ENCODE measurements at places on chromosomes 12 and 14.

- DNase-seq = no peak
Observed at GRCh38 chr12:11686120-11686519, 36.6 kb downstream of the ETV6 start.

- no peak for DNase-seq
Observed at GRCh38 chr12:67964456-67964855, 24.8 kb upstream of the IFNG-AS1 start.

- DNase-seq = no peak
Observed at GRCh38 chr12:84974155-84974815, 61.7 kb upstream of the SLC6A15 start.

DNA sequence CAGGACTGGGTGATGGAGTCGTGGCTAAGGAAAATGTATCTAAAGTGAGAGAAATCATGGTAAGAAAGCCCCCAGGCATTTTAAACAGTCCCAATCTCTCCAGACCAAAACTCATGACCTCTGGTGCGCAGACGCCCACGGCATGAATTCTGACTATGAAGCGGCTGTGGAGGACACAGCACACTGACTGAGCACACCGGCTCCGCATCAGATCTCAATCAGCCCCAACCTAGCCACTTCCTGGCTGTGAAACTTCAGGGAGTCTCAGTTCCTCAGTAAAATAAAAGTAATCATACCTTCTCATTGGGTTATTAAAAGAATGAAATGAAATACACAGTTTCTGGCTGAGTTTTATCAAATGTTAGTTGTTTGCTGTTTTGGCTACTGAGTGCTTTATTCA is 38.7 kb downstream of the SETD3 start:
- no peak for DNase-seq

DNA sequence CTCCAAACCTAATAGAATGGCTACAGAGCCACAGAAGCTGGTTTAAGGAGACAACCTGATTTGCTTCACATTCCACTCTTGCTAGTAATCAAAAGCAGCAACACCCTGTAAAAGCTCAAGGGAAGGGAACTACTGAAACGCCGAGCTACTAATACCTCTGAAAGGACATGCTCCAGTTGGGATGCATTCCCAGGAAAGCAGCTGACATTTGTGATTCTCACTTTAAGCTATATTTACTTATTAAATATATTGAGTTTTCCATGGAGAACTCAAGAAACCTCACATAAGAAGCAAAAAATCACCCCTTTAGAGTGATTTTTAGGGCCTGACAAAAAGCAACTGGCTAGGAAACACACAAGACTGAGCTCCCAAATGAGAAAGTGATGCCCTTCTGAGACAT is 1073.0 kb upstream of the FLRT2 start:
- DNase-seq = no peak

DNA sequence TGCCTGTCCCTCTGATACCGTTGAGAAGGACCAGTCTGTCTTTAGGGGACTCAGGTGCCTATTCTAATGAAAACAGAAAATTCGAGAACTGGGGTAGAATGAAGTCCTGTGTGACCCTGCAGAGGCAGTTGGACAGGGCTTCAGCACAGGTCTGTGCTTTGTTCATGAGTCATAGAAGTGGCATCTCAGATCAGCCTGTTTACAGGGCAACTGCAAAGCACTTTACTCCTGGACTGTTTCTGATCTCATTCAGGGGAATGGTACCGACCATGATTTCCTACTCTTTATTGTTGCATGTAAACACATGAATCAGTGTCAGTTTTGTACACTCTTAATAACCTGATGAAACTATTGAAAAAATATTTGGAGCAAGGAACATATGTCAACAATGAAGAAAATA is 1517.0 kb downstream of the AACS start:
- DNase-seq = no peak

- DNase-seq = no peak
Observed at GRCh38 chr12:58918469-58918844, 1.8 kb downstream of the LRIG3 start.

- DNase-seq = no peak
Observed at GRCh38 chr12:114657597-114657920, 26.4 kb downstream of the TBX3 start.

DNA sequence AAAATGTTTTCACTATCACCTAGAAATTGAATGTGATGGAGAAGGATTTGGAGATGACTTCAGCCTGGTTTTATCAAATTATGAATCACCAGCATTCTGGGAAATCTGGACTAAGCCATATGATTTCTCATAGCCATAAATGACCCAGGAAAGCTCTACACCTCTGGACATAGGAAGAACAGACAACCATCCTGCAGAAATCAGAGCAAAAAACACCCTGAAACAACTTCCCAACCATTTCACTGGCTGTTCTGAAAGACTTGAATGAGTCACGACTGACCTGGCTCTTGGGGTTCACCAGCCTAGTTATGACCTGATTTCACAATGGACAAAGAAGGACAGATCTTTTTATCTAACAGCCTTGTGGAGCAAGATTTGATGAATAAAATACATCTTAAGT is 123.8 kb downstream of the KCNH5 start:
- no peak for DNase-seq

- no peak for DNase-seq
Observed at GRCh38 chr12:53975064-53975471, 314 bp upstream of the HOTAIR start.

DNA sequence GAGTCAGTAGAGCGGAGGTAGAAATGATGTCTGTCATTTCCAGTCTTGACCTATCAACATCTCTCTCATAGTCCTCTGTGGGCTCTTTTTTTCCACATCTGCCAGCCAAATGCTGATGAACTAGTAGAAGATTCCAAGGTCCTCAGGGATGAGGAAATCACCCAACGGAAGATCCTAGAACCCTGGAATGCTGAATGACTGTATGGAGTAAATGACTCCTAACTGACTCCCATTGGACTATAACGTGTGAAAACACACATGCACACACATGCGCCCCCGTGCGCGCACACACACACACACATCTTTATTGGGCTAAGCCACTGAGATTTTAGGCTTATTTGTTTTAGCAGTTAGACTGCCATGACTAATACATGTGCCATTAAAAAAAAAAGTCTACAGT is 159.2 kb downstream of the MYRFL start:
- no peak for DNase-seq

DNA sequence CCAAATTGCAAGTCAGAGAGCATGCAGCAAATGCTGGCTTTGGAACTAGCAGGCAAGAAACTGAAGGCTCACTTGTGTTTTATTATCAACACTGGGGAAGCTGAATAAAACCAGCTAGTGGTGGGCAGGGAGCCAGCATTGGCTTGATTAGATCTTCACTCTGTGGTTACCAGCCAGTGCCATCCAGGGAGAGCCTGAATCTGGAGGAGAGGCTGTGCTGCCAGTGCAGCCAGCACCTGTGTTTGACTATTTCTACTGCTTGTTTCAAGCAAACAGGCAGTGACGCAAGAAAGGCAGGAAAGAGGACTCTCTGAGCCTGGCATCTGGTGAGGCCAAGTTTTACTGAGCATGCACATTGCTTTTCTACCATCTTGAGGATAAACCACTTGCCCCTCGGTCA is 247.0 kb downstream of the PHLDA1 start:
- no peak for DNase-seq

- DNase-seq = no peak
Observed at GRCh38 chr12:97075934-97076630, 169.0 kb downstream of the NEDD1 start.

GRCh38 chr12:33546004-33546403 is 106.4 kb upstream of the SYT10 start:
- no peak for DNase-seq

- DNase-seq = no peak
Observed at GRCh38 chr12:11578461-11578993, 70.9 kb upstream of the ETV6 start.

- DNase-seq = no peak
Observed at GRCh38 chr12:26088998-26089397, 35.8 kb downstream of the BHLHE41 start.

- no peak for DNase-seq
Observed at GRCh38 chr12:98446682-98447081, 68.7 kb upstream of the TMPO start.

DNA sequence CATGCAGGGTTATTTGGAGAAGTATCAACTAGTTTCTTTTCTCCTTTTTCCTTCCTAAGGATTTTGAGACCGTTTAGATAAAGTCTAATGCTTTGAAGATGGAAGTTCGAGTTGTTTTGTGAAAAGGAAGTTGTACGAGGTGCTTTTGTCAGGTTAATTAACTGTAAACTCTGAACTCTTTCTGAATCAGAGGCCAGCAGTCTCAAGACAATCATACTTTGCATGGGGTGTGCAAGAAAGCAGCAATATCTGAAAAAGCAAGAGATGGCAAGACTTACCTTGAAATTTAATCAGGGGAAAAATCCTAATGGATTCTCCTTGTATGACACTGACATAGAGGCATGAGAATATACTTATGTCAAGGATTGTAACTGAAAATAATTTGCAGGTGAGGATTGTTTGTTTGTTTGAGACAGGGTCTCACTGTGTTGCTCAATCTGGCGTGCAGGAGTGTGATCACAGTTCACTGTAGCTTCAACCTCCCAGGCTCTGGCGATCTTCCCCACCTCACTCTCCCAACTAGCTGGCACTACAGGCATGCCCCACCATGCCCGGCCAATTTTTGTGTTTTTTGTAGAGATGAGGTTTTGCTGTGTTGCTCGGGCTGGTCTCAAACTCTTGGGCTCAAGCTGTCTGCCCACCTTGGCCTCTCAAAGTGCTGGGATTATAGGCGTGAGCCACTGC is 170.2 kb upstream of the HMGA2 start:
- no peak for DNase-seq

DNA sequence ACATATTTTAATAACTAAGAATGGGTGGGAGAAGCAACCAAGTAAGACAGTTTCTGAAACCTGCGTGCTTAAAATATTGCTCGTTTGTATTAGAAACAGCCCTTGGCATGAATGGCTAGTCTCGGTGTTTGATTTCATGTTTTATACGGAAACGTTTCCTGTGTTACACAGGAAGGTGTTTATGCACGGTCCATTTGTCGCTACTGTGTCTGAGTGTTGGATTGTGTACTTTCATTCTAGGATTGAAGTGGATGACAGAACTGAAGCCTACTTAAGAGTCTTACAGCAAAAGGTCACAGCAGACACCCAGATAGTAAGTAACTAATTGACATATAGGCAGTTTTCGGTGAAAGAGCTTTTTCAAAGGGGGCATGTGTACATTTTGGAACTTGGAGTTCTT is 19.6 kb downstream of the PIWIL1 start:
- no peak for DNase-seq

GRCh38 chr12:98397323-98398105 is 117.9 kb upstream of the TMPO start:
- peak; percentile 54 for DNase-seq

GRCh38 chr12:76226397-76226796 is 121.8 kb downstream of the BBS10 start:
- no peak for DNase-seq

DNA sequence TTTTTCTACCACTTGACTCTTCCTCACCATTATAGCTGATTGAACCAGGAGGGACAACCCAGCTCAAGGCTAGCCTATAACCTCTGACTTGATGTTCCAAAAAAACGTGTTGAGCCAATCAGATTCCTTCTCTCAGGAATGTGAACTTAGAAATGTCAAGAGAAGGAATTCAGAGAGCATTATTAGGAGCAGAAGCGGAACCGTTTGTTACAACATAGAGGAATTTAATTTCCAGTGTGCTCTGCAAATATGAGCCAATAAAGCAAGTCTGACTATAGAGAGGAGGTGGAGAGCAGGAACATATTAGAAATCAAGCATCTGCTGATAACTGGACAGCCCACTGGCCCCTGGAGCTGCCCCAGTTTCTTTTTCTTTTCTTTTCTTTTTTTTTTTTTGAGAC is 15.3 kb upstream of the PELI2 start:
- DNase-seq = no peak

GRCh38 chr14:61484031-61484430 is 162.7 kb downstream of the PRKCH start:
- no peak for DNase-seq

DNA sequence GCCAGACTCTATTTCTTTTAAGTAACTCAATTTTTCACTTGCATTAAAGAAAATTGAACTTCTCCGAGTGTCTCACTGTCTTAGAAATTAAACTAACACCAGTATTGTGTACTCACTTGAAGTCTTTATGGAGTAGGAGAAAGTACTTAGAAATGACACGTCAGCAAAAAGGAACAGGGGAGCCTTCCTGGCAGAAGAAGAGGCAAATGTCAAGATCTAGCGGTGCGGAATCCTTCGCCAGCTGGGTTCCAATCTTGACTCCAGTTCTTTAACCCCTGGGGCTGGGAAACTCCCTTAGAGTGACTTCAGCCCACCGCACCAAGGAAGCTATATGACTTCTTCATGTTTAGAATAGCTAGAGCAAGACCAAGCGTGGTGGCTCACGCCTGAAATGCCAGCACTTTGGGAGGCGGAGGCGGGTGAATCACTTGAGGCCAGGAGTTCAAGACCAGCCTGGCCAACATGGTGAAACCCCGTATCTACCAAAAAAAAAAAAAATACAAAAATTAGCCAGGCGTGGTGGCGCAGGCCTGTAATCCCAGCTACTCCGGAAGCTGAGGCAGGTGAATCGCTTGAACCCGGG is 34.4 kb downstream of the WBP11 start:
- no peak for DNase-seq

DNA sequence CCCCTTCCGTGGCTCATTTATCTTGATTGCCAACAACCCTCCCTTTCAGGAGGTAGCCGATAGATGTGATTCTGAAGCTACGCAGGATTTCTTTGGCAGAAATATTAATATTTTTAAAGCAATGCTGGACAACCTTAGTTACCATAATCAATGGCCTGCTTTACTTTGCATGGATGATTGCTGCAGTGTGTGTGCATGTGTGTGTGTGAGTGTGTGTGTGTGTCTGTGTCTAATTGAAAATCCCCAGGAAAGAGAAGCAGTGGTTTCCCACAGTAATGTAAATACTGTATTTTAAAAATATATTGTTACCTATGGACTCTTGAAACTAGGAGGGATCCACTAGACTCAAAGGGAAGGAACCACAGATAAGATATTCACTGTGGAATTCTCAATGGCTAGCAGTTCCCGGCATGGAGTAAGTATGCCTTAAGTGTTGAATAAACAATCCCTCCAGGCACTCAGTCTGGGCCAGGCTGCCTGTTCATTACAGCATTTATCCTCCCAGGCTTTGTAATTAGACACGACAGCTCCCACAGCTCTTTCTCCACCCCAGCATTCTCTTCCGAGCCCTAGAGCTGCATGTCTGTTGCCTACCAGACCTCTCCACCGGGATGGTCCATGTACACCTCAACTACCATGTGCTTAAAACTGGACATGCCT is 22.5 kb upstream of the C14orf132 start:
- no peak for DNase-seq

DNA sequence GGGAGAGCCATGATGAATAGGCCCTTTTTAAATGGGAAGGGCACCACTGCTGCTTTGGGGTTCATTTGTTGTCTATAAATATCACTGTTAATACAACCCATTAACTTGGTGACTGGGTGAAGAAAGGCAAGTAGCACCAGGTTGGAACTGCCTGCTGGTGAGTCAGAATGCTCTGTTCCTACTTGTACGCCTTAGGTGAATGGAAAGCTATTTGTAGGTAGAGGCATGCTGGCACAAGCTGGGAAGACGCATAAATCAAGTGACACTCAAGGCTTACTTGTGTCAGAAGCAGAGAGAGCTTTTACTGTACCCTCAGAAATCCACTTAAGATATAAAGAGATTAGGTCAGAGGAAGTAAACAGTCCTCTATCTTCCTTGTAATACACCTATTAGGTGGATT is 142.5 kb downstream of the TMX1 start:
- no peak for DNase-seq
